Foreskin fibroblast (primary cell): ENCODE measurements at places on chromosomes 2 and 18.

GRCh38 chr2:155190342-155190741 is 491.8 kb downstream of the KCNJ3 start:
- no peak for DNase-seq

DNA sequence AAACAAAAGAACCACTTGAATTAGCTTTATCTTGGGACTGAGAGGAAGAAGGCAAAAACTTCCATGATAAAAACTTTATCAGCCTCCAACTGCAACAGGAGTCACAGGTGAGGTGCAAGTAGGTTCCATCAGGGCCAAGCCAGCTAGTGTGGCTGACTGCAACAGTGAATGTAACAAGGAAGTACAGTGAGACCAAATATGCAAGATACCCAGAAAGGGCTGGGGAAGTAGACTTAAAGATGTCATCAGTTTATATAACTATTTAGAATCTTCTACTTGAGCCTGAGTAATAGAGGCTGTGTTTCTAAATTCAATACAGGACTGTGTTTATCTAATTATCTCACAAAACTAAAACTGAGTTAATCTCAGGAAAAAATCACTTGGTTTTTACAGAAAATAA is 14.8 kb downstream of the PLEKHM3 start:
- DNase-seq: no peak

GRCh38 chr18:13375302-13376255 is 157.0 kb downstream of the LDLRAD4 start:
- DNase-seq: peak; percentile 84

GRCh38 chr2:84234103-84234502 is 225.0 kb downstream of the SUCLG1 start:
- no peak for DNase-seq

DNA sequence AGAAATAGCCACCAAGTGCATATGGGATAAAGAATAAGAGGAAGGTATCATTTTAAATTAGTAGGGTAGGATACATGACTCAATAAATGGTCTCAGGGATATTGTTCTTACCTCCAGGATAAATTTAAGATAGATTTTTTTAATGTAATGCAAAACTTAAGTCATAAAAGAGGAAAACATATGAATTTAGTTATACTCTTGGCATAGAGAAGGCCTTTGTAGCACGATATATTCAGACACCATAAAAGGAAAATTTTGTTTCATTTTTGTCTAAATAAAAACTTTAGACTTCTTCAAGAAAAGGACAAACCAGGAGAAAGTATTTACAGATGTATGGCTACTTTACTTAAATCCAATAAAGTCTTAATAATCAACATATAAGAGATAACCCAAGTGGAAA is 78.5 kb upstream of the CAB39 start:
- peak; percentile 24 for DNase-seq

DNA sequence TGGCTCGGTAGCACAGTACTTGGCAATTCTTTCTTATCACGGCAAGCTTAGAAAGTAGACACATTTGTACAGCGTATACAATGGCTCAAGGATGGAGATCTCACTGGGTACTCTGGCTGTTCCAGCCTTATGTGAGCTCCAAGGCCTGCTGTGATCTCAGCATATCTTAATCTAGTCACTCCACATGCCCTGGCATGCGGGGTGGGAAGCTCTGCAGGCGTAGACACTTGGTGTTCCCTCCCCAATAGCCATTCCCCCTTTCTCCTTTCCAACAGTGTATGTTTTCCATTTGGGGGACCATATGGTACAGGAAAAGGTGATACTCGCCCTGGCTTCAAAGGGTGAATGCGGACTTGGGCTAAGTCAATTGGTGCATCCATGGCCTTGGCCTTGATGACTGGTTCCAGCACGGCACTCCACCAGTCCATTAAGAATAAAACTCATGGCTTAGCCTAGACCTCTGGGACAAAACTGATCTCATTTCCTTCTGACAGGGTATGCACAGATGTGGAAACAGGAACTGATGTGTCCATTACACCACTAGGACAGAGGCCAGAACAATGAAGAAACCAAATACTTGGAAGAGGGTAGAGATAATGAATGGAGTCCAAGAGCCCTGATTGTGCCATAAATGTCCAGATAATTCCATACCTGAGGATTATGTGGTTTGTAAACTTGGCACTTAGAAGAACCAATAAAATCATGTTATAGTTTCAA is 28.4 kb downstream of the TGIF1 start:
- DNase-seq: peak; percentile 66

DNA sequence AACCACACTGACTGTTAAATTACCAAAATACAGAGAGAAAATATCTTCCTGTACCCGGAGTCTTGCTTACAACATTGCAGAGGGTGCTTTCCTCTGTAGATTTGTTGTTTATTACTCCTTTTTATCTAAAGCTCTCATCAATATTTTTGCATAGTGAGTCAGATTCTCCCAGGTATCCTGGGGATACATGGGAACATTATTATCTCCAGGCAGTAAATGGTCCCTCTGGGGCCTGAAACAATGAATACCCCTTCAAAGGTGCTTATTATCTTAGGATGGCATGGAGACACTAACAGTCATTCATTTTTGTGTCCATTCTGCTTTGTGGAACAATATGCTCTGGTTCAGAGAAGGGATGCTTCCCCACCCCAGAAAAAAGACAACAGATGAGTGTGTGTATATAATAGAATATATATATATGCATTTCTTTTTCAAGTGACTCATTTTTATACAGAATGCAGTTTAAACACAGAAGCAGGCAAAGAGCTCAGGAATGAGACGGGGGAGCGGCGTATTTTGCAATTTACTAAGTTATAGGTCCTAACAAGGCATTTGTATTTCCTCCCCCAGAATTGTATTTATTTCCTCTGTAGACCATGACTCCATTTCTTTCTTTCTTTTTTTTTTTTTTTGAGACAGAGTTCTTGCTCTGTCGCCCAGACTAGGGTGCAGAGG is 424.8 kb upstream of the ZEB2 start:
- DNase-seq: no peak

GRCh38 chr2:161415987-161416707 is at the start of gene TBR1:
TSS of gene TBR1 (plus strand) at chr2:161416297. CDS start at chr2:161416411, 114 bp downstream.
- peak; percentile 29 for DNase-seq

DNA sequence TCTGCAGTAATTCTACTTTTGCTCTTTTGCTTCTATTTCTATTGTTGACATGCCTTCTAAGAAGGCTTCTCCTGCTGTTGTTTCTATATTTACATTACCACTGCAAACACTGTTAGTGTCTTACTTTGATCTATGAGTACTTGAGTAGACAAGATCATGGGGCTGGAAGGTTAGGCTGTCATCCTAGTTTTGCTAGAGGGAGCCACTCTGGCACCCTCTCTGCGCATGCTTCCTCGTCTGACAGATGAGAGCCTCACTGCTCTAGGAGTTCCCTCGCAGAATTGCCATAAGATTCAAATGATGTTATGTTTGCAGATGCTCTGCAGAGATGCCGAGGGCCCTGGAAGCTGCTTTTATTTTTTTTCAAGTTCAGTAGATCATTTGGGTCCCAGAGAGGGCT is 185.6 kb downstream of the RNF144A start:
- DNase-seq: no peak

DNA sequence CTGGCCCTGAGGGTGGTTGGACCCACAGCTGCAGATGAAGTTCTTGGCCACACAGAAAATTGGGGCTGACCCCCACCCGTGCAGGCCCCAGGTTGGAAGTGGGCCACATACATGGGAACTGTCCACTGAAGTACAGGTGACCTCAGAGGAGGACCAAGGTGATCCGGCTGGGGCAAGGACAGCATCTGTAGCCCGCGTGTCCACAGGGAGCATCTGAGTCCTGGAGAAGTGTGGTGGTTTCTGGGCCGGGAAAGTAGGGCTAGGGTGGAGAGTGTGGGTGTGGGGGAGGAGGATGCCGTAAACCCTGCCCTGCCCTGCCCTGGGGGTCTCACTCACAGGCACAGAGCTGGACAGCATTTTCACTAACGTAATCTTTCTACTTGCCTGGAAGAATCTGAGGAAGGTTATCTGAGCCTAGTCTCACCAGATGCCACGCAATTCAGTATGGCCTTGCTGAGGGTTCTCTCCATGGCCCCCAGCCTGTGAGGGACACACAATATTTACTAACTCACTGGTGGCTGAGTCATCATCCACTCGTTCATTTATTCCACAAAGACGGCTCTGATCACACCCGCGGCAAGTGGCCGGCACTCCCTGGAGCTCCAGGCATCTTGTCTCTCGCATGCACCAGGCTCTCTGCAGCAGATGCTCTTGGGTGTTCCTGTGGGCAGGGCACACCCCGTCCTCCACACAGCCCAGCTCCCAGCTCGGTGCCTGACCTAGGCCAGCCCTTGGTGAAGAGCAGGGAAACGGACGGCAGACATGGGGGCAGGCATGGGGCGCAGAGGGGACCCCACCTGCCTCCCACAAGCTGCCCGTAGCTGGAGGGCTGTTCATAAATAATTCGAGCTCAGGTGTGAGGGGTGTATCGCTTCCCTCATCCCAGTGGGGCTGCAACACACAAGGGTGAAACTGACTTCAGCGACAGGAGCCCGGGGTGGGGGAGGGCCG is 51.2 kb downstream of the INHBB start:
- DNase-seq: peak; percentile 59

DNA sequence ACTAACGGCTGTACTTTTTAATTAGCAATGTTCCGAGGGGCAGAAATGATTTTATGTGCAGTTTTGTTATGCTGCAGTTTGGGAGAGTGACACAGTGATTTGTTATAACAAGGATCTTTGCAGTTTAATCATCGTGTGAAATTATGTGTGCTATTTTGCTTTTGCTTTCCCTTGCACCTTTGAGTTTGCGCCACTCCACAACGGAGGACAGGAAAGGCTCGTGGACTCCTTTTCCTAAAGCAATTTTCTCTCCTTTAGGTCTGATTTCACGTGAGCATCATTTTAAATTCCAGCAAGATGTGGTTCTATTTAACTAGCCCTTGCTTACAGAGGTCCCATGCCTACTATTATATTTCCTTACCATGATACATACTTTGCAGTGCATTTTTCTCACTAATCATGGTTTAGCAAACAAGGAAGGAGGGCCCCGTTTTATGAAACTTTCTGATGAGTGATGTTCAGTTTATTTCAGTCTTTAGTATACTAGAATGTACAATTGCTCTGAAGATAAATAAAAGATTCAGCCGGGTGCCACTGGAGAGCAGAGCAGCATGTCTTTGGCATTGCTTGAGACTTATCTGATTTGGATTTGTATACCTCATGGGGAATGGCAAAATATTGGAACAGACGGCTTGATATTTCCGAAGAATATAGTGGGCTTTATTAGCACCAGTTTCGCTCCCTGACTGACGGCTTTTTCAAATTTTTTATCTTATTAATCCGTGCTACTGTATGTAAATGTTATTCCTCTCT is 528.2 kb upstream of the FANCL start:
- DNase-seq: peak; percentile 3
